Prostate gland (tissue), 2 donors: ENCODE measurements at places on chromosomes 6 and 20. TPM values are rescaled to one million over a fixed set of nuclear protein-coding genes. Genes with fewer than 3 reads are reported as not detected.

Gene APOM
- 1.6 TPM for total RNA-seq

Gene TMC2
- not detected for total RNA-seq

Gene ZNF133
- 23.1 TPM for total RNA-seq

Gene NKAPL
- 0.14 TPM for total RNA-seq

Gene LIN28B
- total RNA-seq = not detected

Gene HUS1B
- total RNA-seq = 0.36 TPM

Gene FARS2
- 11.6 TPM for total RNA-seq

Gene DDAH2
- 73.3 TPM for total RNA-seq

Gene KCNK15
- total RNA-seq = 16.1 TPM

Gene SASH1
- 48.6 TPM for total RNA-seq

Gene TDRD6
- 0.91 TPM for total RNA-seq

Gene LY6G6D
- not detected for total RNA-seq

Gene ZNF343
- total RNA-seq = 8.0 TPM

Gene TBX18
- total RNA-seq = 3.4 TPM

Gene PRL
- total RNA-seq = not detected

Gene ACTL10
- total RNA-seq = 8.5 TPM

Gene MCM9
- 13.6 TPM for total RNA-seq

Gene HTR1E
- total RNA-seq = not detected

Gene CCR6
- total RNA-seq = not detected

Gene HLA-A
- total RNA-seq = 564 TPM

Gene YIPF3
- 180 TPM for total RNA-seq

Gene CST5
- total RNA-seq = not detected

Gene KIF13A
- total RNA-seq = 57.5 TPM

Gene BRPF3
- total RNA-seq = 33.2 TPM

Gene C6orf58
- total RNA-seq = not detected

Gene ZNF334
- total RNA-seq = 7.8 TPM

Gene OR2J3
- total RNA-seq = 0.09 TPM

Gene SLC16A10
- total RNA-seq = 11.5 TPM

Gene FAM83B
- total RNA-seq = 14.3 TPM

Gene MEP1A
- not detected for total RNA-seq

Gene DST
- total RNA-seq = 242 TPM

Gene CGAS
- total RNA-seq = 3.4 TPM

Gene OR2W1
- not detected for total RNA-seq

Gene CFAP61
- total RNA-seq = 0.14 TPM

Gene VSX1
- not detected for total RNA-seq

Gene BPIFB4
- not detected for total RNA-seq

Gene CENPW
- total RNA-seq = 2.1 TPM

Gene EHMT2
- total RNA-seq = 53.6 TPM

Gene MUC22
- total RNA-seq = not detected
